NCI-H226 (cell line): ENCODE measurements at places on chromosomes 16 and 17.

DNA sequence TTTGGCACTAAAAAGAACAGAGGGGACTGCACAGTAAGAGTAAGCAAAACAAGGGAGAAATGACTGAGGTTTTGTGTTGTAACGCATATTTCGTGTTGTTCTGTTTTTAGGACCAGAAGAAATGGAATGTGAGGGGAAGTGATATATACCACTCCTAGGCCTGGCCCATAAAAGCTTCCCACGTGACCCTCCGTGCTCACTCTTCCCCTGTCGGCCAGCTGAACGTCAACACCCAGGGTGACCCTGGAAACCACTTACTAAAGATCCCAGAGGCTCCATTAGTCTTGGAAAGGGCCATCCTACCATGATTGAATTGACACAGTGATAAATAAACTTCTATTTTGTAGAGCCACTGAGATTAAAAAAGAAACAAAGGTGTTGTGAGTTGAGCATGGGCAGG is 79.8 kb downstream of the HELZ start:
- no peak for DNase-seq

- DNase-seq, result no peak
These were observed 81.4 kb downstream of the GRIN2A start for GRCh38 chr16:10100829-10101228.

DNA sequence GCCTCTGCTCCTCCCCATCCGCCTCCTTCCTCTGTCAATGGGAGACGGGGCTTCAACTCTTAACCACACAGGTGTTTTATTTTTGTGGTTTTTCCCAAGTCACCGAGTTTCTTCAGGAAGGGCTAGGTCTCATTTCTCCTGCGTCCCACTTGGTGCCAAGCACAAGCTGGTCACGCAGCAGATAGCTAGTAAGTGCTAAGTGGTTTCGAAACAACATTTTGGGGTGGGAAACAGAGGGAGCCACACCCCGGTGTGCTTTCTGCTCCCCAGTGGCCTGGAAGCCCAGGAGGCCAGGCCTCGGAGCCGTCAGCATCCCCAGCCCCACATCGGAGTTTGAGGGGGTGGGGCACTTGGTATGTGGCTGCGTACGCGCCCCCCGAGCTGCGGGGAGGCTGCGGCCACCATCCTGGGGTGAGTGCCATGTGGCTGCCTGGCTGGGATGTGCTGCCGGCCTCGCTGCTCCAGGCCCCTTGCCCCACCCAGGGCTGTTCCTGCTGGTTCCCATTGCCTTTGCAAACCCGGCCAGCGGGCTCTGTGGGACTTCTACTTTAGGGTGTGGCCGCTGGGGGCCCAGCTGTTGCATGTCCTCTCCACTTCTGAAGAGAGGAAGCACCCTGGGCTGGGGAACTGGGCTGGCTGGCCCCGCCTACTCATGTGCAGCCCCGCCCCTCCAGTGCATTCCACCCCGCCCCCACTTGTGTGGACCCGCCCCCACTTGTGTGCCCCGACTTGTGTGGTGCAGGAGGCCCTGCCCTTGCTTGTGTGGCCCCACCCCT is 55.6 kb downstream of the BAIAP2 start:
- peak; percentile 29 for DNase-seq

GRCh38 chr16:84144209-84144858 is 643 bp downstream of the HSDL1 start:
- no peak for DNase-seq

DNA sequence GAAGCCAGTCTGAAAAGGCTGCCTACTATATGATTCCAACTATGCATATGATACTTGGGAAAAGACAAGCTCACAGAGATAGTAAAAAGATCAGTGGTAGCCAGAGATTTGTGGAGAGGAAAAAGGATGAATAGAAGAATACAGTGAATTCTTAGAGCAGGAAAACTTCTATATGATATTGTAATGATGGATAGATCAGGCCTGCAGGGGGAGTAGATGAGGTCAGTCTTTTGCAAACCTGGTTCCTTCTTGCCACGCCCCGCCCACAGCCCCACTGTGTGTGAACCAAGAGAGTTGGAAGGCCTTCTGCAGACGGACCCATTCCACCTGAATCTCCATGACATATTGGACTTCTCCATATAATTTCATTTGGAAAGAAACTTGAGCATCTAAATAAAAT is 761 bp upstream of the CCL8 start:
- DNase-seq, result no peak

GRCh38 chr17:63542942-63543821 is 7.1 kb upstream of the DCAF7 start:
- DNase-seq, result no peak

GRCh38 chr16:24643489-24643888 is 86.0 kb upstream of the TNRC6A start:
- DNase-seq, result no peak

GRCh38 chr17:16926061-16926511 is 45.8 kb downstream of the TNFRSF13B start:
- no peak for DNase-seq

DNA sequence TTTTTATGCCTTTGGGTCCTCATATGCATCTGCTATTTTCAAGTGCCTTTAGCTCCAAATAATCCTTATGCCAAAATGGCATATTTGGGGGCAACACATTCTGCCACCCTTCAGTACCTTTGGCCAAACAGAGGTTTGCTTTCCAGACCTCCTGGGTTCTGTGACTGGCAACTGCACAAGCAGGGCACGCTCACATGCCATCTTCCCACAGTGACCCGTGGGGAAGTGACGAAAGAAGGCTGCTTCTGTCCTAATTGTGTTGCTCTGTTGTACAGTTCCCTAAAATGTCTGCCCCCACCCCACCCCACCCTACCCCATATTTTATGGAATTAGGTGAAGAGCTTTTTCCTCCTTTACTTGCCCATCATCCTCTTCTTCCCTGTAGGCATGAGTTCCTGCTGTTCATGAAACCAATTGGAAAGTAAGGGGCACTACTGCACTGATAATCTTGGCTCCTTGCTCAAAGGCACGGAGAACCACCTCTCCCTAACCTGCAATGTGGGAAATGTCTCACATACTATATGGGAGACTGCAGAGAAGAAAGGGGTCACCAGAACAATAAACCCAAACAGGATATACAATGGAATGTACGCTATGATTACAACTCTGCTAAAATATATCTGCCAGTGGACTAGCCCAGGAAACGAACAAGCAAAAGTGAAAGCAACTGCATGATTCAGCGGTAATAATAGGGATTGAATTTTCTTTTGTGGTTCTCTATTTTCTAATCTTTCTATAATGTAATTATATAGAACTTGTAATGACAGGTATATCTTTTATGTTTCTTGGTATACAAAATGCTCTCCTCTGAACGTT is 3.3 kb upstream of the SLFN12L start:
- peak; percentile 7 for DNase-seq

DNA sequence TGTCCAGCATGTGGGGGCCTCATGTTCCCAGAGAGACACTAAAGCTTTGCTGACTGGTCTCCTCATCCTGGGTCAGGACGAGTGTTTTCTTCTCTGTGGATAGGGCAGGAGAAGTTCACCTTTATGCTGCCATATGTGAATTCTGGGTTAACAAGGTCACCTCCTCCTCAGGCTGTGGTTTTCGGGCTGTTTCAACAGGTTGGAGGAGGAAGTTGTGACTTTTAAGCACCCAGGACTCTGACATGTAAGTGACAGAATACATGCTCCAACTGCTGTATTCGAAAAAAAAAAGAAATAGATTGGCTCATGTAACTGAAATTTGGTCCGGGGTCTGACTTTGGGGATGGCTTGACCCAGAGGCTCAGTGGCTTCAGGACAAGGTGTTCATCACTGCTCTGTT is 54.2 kb downstream of the SNX20 start:
- DNase-seq, result no peak
